ENCODE measurements at places on chromosomes 5 and 9. TPM values are rescaled to one million over a fixed set of nuclear protein-coding genes. Genes with fewer than 3 reads are reported as not detected.

The CCDC171 gene
- 4.6 TPM for total RNA-seq

- H3K36me3 ChIP-seq = no peaks in the 10 kb centered on the region
- no peak overlapping the region for H3K4me3 ChIP-seq
- H3K27ac ChIP-seq = no peak overlapping the region
Measured at GRCh38 chr5:126921241-126922091, 108.9 kb downstream of the MARCHF3 start.

DNA sequence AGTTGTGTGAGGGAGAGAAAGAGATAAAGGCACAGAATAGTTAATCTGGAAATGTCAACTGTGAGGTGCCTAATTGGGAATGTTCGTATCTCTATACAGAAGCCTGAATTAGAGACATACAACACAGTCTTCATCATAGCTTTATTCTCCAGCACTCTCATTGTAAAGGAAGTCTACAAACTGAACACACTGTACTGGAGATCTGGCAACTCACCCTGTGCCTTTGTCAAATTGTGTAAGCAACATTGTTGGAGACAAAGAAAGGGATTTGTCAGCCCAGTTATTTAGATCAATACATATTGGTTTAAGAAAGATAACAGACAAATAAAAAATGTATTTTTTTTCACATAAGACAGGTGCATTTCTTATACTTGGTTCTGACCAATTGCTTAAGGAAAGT, 832.9 kb upstream of the DMAC1 start:
- no peak overlapping the region for H3K27ac ChIP-seq
- DNase-seq = no peak
- no peak overlapping the region for H3K4me3 ChIP-seq
- no peaks in the 10 kb centered on the region for H3K27me3 ChIP-seq
- H3K4me1 ChIP-seq = no peaks in the 10 kb centered on the region
- H3K36me3 ChIP-seq = no peaks in the 10 kb centered on the region

- DNase-seq = no peak
- H3K4me3 ChIP-seq = no peak overlapping the region
- H3K27me3 ChIP-seq = no peaks in the 10 kb centered on the region
- H3K4me1 ChIP-seq = no peaks in the 10 kb centered on the region
- H3K36me3 ChIP-seq = no peaks in the 10 kb centered on the region
- no peak overlapping the region for H3K27ac ChIP-seq
Measured at GRCh38 chr9:89185980-89186379, 7.4 kb upstream of the SHC3 start.

The GTF3C5 gene
- total RNA-seq = 32.4 TPM

GRCh38 chr9:37284636-37285035, 137.9 kb upstream of the GRHPR start:
- peak; percentile 62 for DNase-seq
- H3K27ac ChIP-seq = peak overlapping the region; percentile 8
- H3K27me3 ChIP-seq = no peaks in the 10 kb centered on the region
- peaks cover 7% of the 10 kb centered on the region for H3K4me1 ChIP-seq

GRCh38 chr5:165185716-165186115, 1680.3 kb downstream of the MAT2B start:
- no peaks in the 10 kb centered on the region for H3K27me3 ChIP-seq
- no peaks in the 10 kb centered on the region for H3K36me3 ChIP-seq
- H3K4me1 ChIP-seq = no peaks in the 10 kb centered on the region
- H3K4me3 ChIP-seq = no peak overlapping the region

DNA sequence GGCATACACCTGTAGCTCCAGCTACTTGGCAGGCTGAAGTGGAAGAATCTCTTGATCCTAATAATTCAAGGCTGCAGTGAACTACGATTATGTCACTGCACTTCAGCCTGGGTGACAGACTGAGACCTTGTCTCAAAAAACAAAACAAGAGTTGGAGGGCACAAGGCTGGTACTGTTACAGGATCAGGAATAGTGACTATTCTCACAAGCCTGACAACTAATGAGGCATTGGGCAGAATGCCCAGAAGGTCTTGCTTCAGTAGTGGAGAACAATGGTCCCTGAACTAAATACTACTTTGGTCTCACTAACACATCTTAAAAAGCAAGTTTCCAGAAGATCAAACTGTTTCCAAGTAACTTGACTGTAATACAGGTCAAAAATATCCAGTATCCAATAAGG, 182.9 kb upstream of the RFX3 start:
- H3K27ac ChIP-seq = no peak overlapping the region
- peak; percentile 15 for DNase-seq
- H3K27me3 ChIP-seq = no peaks in the 10 kb centered on the region

GRCh38 chr5:57434227-57434640, 48.4 kb downstream of the ACTBL2 start:
- no peaks in the 10 kb centered on the region for H3K27me3 ChIP-seq
- DNase-seq = no peak
- no peak overlapping the region for H3K27ac ChIP-seq
- H3K4me1 ChIP-seq = peaks cover 8% of the 10 kb centered on the region
- no peaks in the 10 kb centered on the region for H3K36me3 ChIP-seq

GRCh38 chr5:41686767-41687166, 176.4 kb upstream of the PLCXD3 start:
- no peak for DNase-seq
- H3K27me3 ChIP-seq = no peaks in the 10 kb centered on the region
- H3K36me3 ChIP-seq = no peaks in the 10 kb centered on the region
- no peak overlapping the region for H3K4me3 ChIP-seq
- H3K4me1 ChIP-seq = no peaks in the 10 kb centered on the region
- H3K27ac ChIP-seq = no peak overlapping the region

DNA sequence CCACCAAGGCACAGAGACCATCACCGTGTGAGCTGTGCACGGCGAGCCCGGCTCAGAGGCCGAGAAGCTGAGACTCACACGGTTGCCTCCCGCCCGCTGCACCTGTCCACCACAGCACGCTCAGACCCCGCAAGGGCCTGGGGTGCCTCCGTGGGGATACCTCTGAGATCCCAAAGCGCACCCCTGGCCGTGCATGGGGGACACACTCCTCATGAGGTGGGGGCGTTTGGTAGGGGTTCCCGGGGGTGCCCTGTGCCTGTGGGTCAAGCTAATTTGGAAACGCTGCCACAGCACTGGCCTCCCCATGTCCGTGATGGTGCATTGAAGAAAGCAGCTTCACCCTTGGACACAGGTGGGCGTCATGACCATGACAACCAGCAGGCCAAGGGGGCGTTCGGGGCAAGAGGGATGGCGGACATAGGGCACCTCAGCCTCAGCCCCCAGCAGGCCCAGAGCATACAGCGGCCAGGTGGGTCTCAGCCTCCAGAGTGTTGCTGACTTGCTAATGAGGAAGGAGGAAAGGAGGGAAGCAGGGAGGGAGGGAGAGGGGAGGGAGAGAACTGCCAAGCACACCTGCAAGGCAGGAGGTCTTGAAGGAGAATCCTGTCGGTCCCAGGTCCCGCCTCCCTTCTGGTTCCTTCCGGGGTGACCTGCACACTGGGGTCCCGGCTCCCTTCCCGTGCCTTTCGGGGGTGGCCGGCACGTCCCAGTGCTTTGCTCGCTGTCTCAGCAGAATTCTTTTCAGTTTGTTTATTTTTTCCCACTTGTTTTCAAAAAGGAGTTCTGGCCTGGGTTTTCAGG, 34.7 kb downstream of the GLT6D1 start:
- H3K27ac ChIP-seq = no peak overlapping the region
- no peak for DNase-seq
- H3K4me1 ChIP-seq = no peaks in the 10 kb centered on the region
- H3K4me3 ChIP-seq = no peak overlapping the region
- H3K27me3 ChIP-seq = no peaks in the 10 kb centered on the region
- no peaks in the 10 kb centered on the region for H3K36me3 ChIP-seq

GRCh38 chr9:5593904-5594303, 35.0 kb upstream of the RIC1 start:
- H3K4me1 ChIP-seq = no peaks in the 10 kb centered on the region
- no peak overlapping the region for H3K27ac ChIP-seq
- H3K4me3 ChIP-seq = no peak overlapping the region
- H3K27me3 ChIP-seq = no peaks in the 10 kb centered on the region
- no peaks in the 10 kb centered on the region for H3K36me3 ChIP-seq
- no peak for DNase-seq

GRCh38 chr5:77984587-77984986, 208.4 kb upstream of the TBCA start:
- no peaks in the 10 kb centered on the region for H3K36me3 ChIP-seq
- no peaks in the 10 kb centered on the region for H3K4me1 ChIP-seq
- H3K4me3 ChIP-seq = no peak overlapping the region
- DNase-seq = no peak
- H3K27ac ChIP-seq = no peak overlapping the region

The MARCHF11 gene
- total RNA-seq = not detected

GRCh38 chr9:116336133-116336862, 182.7 kb downstream of the PAPPA start:
- H3K27ac ChIP-seq = no peak overlapping the region
- H3K36me3 ChIP-seq = peaks cover 3% of the 10 kb centered on the region
- H3K4me3 ChIP-seq = no peak overlapping the region
- DNase-seq = no peak
- H3K27me3 ChIP-seq = no peaks in the 10 kb centered on the region

DNA sequence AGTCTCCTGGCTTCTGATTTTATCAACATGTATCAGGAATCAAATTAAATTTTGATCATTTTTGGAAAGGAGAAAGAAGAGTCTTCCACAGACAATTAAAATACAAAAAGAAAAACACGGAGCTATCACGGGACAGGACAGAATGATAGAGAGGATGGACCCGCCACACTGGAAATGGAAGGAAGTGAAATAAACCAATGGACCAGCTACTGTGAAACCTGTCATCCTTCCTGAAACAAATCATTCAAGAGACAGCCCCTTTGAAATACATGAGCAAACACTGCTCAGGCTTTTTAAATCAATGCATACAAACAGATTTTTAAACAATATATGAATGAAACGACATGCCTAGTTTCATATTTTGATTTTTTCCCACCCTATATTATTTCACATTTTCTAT, 339.4 kb downstream of the ACTL7B start:
- peaks cover 1% of the 10 kb centered on the region for H3K4me1 ChIP-seq
- no peak overlapping the region for H3K27ac ChIP-seq
- no peaks in the 10 kb centered on the region for H3K36me3 ChIP-seq
- H3K27me3 ChIP-seq = no peaks in the 10 kb centered on the region
- no peak for DNase-seq
- H3K4me3 ChIP-seq = no peak overlapping the region

GRCh38 chr5:96855031-96855872, 21.0 kb upstream of the ERAP2 start:
- peak overlapping the region; percentile 31 for H3K27ac ChIP-seq
- peak; percentile 96 for DNase-seq
- H3K4me1 ChIP-seq = peaks cover 4% of the 10 kb centered on the region
- no peak overlapping the region for H3K4me3 ChIP-seq
- no peaks in the 10 kb centered on the region for H3K36me3 ChIP-seq
- no peaks in the 10 kb centered on the region for H3K27me3 ChIP-seq

GRCh38 chr5:123180178-123180577, 91.1 kb downstream of the PRDM6 start:
- DNase-seq = peak; percentile 49
- H3K4me3 ChIP-seq = no peak overlapping the region
- no peaks in the 10 kb centered on the region for H3K27me3 ChIP-seq
- H3K36me3 ChIP-seq = peaks cover 5% of the 10 kb centered on the region
- no peaks in the 10 kb centered on the region for H3K4me1 ChIP-seq

The LRRTM2 gene
- 1.3 TPM for total RNA-seq

The NR5A1 gene
- not detected for total RNA-seq

- peak; percentile 65 for DNase-seq
- H3K36me3 ChIP-seq = no peaks in the 10 kb centered on the region
- no peaks in the 10 kb centered on the region for H3K27me3 ChIP-seq
- no peak overlapping the region for H3K4me3 ChIP-seq
- peaks cover 3% of the 10 kb centered on the region for H3K4me1 ChIP-seq
Measured at GRCh38 chr9:21904371-21904770, 89.8 kb downstream of the CDKN2A start.

GRCh38 chr5:32115985-32116384, 58.1 kb downstream of the GOLPH3 start:
- DNase-seq = no peak
- no peak overlapping the region for H3K4me3 ChIP-seq
- H3K27ac ChIP-seq = no peak overlapping the region
- no peaks in the 10 kb centered on the region for H3K4me1 ChIP-seq

GRCh38 chr5:19874811-19875210, 113.2 kb downstream of the CDH18 start:
- no peak overlapping the region for H3K27ac ChIP-seq
- H3K4me1 ChIP-seq = no peaks in the 10 kb centered on the region
- DNase-seq = no peak

The RNF224 gene
- under 0.01 TPM for total RNA-seq

- peak overlapping the region; percentile 91 for H3K27ac ChIP-seq
- DNase-seq = peak; percentile 75
Measured at GRCh38 chr9:88653911-88654310, 118.9 kb downstream of the NXNL2 start.

The NUDT2 gene
- 21.8 TPM for total RNA-seq

DNA sequence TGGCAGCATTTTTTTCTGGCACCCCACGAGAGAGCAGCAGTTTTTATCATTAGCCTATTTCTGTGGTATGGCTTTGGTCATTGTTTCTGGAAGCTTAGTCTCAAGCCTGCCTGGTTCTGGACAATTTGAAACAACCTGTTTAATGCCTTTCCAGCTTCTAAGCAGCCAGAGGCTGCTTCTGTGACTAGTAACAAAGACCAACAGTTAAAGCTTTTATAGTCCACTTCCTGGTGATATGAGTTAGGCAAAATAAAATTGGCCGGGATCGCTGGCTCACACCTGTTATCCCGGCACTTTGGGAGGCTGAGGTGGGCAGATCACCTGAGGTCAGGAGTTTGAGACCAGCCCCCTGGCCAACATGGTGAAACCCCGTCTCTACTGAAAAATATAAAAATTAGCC, 24.0 kb downstream of the LYRM7 start:
- no peak overlapping the region for H3K27ac ChIP-seq
- no peaks in the 10 kb centered on the region for H3K27me3 ChIP-seq
- H3K36me3 ChIP-seq = no peaks in the 10 kb centered on the region

GRCh38 chr5:135538261-135538660, 2.5 kb upstream of the NEUROG1 start:
- H3K4me1 ChIP-seq = no peaks in the 10 kb centered on the region
- DNase-seq = no peak
- H3K36me3 ChIP-seq = no peaks in the 10 kb centered on the region
- H3K4me3 ChIP-seq = no peak overlapping the region

GRCh38 chr5:10153808-10154537, 95.7 kb downstream of the ATPSCKMT start:
- no peaks in the 10 kb centered on the region for H3K36me3 ChIP-seq
- H3K27me3 ChIP-seq = no peaks in the 10 kb centered on the region
- no peak for DNase-seq
- no peak overlapping the region for H3K4me3 ChIP-seq

The NACC2 gene
- total RNA-seq = 18.5 TPM

GRCh38 chr9:3857673-3858072, 331.9 kb upstream of the RFX3 start:
- DNase-seq = peak; percentile 80
- H3K27ac ChIP-seq = no peak overlapping the region

All from fibroblast of lung (primary cell).